ENCODE measurements at places on chromosomes 7 and 10.
A peak's percentile ranks its signal among the peaks of the same experiment; 100 is the strongest.

DNA sequence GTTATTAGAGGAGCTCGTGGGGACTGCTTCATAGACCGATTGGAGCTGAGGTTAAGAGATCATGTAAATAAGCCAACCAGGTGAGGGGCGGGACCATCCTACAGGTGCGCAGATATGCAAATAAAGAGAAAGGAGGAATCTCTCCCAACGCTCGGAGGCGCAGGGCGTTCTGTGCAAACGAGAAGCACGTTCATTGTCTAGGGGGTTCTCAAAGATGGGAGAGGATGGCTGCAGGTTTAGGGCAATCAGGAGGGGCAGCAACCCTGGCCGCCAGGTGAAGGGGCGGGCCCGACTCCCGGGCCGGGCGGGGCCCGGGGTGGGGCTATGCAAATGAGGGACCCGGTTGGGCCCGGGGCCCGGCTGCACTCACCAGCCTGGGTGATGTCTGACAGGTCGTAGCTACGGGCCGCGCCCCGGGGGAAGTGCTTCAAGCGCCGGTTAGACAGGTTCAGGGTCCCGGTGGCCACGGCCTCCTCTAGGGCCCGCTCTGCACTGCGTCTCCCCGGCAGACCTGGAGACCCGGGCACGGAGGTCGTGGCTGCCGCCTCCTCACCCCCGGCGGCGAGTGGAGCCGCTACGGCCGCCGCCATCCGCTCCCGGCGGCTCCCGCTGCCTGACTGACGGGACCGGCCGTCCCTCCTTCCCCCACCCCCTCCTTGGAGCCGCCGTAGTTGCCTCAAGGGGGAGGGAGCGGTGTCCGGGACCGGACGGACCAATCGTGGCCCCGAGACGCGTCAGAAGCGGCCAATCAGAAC, at the start of gene LRCH4:
Gene LRCH4, minus strand, starts transcription at position 619 of the 755 bp plus-strand sequence. Its CDS starts 29 bp downstream, at position 590.
- peak; percentile 75 for DNase-seq

GRCh38 chr7:157768198-157768597, 431.4 kb downstream of the DNAJB6 start:
- no peak for DNase-seq

GRCh38 chr10:79335470-79336235, 11.6 kb upstream of the PPIF start:
- no peak for DNase-seq

DNA sequence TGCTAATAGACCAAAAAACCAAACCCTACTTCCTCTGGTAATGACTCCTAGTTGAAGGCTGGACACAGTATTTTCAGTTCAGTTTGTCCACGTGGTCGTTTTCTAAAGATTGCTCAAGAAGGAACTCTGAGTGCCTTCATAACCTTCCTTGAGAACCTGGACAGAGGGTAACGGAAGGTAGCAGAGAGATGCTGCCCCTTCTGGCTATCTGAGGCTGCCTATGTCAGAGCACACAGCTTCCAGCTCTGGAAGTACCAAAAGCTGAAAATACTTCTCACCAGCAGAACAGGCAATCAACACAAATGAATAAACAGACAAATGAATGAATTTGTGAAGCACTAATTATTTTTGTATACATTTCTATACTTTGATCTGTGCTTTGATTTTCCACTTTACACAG, 85.2 kb downstream of the AMPH start:
- DNase-seq, result no peak

DNA sequence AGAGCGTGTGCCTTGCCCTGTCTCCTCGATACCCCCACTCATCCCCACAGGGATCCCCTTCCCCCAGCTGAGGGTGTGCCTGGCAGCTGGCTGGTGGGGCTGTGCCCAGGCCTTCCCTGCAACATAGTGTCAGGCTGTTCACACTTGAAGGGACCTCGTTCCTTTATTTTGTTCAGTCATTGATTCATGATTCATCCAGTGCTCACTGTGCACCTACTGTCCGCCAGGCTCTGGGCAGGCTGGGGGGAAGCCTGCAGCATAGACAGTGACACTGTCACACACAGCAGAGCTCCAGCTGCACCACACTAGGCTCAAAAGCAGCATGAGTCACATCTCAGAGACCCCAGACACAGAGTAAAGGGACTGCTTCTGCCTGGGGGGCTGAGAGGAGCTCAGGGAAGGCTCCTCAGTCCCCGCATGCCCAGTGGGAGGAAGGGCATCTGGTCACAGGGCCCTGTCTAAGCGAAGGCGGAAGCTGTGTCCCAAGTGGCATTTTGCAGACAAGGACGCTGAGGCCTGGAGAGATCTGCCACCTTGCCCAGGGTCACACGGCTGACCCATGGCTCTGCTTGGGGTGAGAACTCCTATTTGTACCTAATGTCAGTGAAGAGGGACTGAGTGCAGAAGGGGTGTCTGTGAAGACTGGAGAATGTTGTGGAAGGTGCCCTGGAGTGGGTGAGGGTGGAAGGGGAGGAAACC, 27.9 kb downstream of the CDH23 start:
- no peak for DNase-seq

DNA sequence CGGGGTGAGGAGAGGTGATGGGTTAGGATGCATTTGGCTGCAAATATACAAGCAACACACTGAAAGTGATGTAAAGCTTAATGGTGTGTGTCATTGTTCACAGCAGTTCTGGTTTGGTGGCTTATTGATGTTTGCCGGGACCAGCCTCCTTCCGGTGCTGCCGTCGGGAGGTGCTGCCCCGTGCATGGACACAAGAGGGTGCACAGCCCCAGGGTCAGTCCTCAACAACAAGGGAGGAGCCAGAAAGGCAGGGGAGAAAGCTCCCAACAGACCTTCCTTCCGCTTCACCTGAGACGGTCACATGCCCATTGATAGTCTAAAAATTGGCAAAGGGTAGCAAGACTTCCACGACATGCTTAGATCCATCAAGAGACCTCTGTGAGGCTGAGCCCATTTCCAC, 9.5 kb downstream of the RNF32 start:
- peak; percentile 27 for DNase-seq

GRCh38 chr10:35498693-35499092, 106.4 kb upstream of the GJD4 start:
- DNase-seq, result no peak

DNA sequence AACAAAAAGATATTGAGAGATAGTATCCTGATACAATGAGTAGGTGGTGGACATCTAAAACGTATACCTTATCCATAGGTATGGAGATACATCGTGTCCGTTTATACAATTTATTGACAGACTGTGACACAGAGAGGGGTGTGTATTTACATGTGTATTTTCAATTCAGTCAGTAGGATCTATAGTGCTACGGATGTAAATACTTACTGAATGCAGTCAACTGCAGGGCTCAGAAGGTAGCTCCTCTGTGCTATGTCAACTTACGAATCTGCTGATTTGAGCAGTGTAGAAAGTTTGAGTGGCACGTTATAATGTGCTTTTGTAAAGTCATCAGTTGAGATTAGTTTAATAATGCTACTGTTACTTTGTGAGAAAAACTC, 626 bp downstream of the ZNF804B start:
- DNase-seq, result no peak

DNA sequence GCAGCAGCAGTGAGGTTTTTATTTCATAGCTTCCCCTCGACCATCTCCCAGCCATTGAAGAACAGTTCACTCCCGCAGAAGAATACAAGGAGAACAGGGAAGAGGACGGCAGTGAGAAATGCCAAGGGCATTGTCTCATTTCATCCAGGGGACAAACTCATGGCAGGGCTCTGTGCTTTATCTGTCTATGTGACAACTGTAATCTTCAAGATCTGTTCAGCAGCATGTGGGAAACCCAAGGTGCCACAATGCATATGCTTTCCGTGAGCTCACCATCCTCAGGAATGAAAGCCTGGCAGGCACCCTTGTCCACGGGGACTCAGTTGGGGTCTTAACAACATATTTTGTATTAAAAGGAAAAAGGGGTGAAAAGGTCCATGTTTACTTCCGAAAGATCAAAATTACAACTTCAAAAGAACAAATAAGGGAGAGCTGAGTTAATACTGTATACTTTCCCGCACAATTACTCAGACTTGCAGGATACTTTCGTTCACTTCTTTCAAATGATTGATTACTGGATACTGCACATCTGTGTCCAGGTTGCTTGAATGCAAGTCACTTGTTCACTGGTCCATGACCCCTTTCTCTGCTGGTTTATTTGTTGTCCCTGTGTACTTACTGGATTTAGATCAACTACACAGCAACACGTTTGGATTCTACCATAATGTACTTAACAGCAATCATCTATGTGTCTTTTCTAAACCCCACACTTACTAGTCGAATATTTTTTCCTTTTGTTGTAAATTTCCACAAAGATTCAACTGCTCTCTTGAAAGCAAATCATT, 90.1 kb upstream of the ATP6V0A4 start:
- no peak for DNase-seq

DNA sequence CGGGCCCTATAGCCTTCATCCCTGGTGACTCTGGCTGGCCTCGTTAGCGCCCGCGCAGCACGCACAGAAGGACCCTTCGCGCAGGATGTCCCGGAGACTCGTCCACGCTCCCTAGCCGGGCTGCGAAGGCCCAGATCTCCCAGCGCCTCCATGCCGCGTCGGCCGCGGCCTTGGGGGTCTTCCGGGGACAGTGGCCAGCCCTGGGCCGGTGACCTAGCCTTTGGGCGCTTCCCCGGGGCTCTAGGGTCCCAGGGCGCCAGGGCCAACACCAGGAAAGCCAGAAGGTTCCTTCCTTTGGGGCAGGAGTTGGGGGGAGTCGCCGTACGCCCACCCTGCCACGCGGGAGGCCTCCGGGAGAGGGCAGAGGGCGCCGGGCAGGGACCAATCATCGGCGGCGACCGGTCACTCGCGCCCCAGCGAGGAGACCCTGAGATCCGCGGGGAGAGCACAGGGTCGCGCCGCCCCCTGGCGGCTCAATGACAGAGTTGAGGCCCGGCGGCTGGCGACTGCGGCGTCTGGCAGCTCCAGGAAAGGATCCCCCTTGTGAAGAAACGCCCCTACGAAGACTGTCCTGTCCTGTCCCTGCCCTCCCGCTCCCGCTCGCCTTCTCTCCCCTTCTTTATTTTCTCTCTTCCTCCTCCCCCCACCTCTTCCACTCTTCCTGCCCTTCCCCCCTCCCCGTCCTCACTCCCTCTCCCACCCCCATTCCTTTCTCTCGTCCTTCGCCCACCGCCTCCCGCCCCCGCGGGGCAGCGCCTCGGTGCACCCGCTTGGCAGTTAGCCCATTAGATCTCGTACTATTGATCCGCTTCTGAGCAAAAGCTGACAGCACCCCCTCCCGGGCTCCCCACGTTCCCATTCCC, 62.3 kb upstream of the LBX1 start:
- DNase-seq, result peak; percentile 57

- DNase-seq, result no peak
These were observed 22.9 kb upstream of the CREB3L2 start for GRCh38 chr7:138024765-138025164.

DNA sequence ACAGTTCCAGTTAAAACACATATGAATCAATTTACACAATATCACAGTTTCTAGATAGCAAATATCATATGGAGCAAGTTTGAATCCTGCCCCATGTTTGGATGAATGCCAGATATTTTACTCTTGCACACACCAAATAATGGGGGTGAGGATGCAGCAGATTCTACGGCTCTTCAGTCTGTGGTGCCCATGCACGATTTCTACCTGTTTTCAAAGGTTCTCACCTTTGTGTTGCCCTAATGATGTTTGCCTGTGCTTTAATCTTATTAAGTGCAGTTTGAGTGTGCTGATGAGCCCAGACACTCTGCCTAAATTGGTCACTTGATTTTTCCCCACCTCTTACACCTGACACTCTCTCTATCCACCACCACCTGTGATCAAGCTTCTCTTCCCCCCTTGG, 119.6 kb downstream of the NPY start:
- no peak for DNase-seq

GRCh38 chr10:9886772-9887171, 1130.9 kb upstream of the CELF2 start:
- no peak for DNase-seq

GRCh38 chr10:47033541-47034270, 122.5 kb downstream of the PTPN20 start:
- DNase-seq, result no peak

GRCh38 chr7:149147752-149148653, 750 bp downstream of the ZNF398 start:
- peak; percentile 77 for DNase-seq

DNA sequence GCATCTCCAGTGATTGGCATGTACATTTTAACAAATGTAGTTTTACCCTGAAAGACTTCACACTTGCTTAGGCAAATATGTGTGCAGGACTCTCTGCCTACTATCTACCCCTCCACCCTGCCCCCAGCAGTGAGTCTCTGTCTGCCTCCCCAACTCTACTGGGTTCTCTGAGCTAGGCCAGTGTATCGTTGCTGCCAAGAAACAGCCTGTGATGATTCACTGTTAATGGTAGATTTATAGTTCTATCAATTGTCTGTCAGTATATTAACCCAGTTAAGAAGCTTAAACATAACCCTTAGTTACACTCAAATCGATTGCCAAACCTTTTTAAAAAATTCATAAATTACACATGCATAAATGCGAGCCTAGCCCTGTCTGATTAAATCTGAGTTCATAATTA, 137.0 kb downstream of the SND1 start:
- DNase-seq, result no peak
